CD4-positive, CD25-positive, alpha-beta regulatory T cell (primary cell): ENCODE measurements at places on chromosomes 11 and 22. TPM values are rescaled to one million over a fixed set of nuclear protein-coding genes. Genes with fewer than 3 reads are reported as not detected.

EFEMP2 gene
- polyA plus RNA-seq, result 0.36 TPM

C11orf65 gene
- polyA plus RNA-seq, result 0.67 TPM

CARD16 gene
- polyA plus RNA-seq, result 341 TPM

AIFM3 gene
- polyA plus RNA-seq, result not detected
